Activated naive CD8-positive, alpha-beta T cell treated with anti-CD3 and anti-CD28 coated beads, Interleukin-2, amount 10 ng/mL, durations not matched to agents 7 days and 5 days (primary cell): ENCODE measurements at places on chromosomes 16 and 17. TPM values are rescaled to one million over a fixed set of nuclear protein-coding genes. Genes with fewer than 3 reads are reported as not detected.
A peak's percentile ranks its signal among the peaks of the same experiment; 100 is the strongest.

The LPCAT2 gene
- 0.30 TPM for total RNA-seq

The PRR15L gene
- not detected for total RNA-seq

The TMC7 gene
- not detected for total RNA-seq

The TRIM72 gene
- not detected for total RNA-seq

GRCh38 chr16:53985861-53986260, 281.9 kb downstream of the FTO start:
- no peak for DNase-seq

DNA sequence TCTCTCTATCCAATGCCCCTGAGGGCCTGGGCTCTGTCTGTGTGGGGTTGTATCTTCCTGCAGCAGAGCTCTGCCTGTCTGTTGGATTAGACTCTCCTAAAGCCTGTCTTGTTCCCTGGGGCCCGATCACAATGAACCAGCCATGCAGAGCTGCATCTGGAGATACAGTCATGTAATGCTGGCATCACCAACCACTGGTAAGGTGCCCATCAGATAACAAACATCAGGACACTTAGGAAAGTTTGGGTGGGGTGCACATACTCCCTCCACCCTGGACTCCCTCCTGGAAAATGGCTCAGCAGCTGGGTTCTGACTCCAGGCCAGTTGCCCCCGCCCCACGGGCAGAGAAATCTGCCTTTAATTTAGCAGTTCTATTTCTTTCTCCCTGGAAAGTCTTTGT, 61.3 kb upstream of the BRD7 start:
- no peak for DNase-seq

DNA sequence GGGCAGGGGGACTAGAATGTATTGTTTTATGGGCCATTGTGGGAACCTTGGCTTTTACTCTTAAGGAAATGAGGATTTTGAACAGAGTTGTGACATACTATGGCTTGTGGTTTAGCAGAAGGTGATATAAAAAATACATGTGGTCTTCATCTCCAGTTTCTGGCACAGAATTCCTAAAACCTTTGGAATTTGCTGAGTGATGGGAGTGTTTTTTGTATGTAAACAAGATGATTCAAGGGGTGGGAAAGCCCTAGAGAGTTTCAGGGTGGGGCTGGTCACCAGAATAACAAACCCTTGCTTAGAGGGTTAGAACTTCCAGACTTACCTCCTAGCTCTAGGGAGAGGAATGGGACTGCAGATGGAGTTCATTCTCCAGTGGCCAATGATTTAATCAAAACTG, 316.1 kb downstream of the PHKB start:
- no peak for DNase-seq

- DNase-seq, result peak; percentile 63
Measured at GRCh38 chr16:1991135-1991551, 1.4 kb downstream of the SYNGR3 start.

- DNase-seq, result no peak
Measured at GRCh38 chr17:50935221-50935995, 69.3 kb upstream of the TOB1 start.

DNA sequence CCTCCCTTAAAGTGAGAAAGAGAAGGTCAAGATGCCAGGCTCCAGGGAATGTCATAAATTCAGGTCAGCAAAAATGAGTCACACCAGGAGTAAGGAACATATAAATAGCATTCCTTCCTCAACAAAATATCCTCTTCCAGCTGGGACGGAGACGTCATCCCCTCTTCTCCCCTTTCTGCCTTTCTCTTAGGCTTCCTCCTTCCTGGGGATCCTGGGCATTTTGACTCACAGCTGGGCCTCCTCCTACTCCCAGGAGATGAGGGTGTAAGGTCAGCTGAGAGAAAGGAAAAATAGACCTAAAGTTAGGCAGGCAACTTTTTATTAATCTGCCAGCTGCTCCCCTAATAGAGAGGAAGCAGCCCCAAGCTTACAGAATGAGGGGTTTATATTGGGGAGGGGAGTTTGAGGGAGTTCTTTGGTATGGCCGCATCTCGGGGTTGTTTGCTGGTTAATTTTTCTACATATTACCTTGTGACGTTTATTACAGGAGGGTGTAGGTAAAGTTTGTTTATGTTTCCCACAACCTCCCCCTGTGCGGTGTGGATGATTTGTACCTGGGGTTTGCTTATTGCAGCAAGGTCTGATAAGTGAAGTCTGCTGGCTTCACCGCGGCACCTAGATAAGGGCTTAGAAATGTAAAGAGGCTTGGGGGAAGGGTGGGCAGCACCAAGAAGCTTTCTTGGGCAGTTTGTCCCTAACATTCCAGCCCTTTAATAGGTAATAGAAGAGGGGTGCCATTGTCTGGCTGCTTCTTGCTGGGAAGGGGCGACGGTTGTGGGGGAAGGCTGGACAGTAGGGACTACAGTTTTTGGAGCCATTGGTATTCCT, 7.1 kb upstream of the ZNF747 start:
- no peak for DNase-seq
